HCT116 (cell line): ENCODE measurements at places on chromosomes 4 and X.

DNA sequence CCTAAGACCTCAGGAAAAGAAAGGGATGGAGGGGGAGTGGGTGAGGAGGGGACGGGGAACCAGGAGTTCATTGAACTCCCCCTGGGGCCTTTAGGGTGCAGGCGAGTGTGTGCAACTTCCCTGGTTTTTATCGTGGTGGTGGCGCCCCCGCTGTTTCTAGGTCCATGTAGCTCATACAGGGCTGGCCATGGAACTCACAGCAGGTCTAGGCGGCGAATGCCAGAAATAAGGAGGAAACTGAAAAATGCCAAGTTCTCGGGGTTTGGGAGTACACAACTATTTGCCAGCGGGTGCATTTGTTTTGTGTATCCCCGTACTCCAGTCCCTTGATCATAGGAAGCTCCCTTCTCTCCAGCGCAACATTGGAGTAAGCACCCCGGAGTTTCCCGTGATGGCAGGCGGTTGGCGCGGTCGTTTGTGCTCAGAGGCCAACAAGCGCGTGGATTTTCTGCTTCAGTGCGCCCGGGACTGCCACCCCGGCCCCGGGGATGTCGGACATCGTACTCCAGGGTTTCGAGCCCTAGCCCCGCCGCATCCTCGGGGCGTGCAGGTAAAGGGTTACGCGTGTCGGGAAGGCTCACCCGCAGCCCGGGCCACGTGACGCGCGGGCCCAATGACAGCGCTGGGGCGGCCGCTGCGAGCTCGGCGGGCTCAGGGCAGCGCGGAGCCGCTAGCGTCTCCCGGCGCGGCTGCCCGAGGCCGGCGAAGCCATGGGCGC, 208.9 kb downstream of the NWD2 start:
- no peak for DNase-seq

GRCh38 chr4:169988252-169988651, 37.9 kb downstream of the MFAP3L start:
- DNase-seq = no peak

- DNase-seq = no peak
Observed at GRCh38 chr4:169241464-169241863, 29.3 kb downstream of the SH3RF1 start.

- no peak for DNase-seq
Observed at GRCh38 chr4:13711233-13711785, 83.8 kb upstream of the BOD1L1 start.

DNA sequence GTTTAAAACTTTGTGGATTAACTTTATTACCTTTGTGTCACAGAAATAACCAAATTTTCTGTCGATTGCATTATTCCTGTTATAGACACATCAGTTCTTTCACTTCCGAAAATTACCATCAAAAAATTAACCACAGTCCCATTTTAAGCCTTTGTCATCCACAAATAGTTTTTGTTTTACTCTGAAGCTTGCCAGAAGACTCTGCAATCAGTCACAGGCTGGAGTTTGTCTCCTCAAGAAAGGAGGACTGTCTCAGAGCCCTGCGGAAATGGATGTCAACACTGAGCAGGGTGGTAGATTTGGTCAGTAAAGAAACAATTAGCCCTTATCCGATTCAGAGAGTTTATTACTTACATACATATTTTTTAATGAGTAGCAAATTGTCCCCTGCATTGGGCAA, 20.1 kb upstream of the TCEAL4 start:
- no peak for DNase-seq

DNA sequence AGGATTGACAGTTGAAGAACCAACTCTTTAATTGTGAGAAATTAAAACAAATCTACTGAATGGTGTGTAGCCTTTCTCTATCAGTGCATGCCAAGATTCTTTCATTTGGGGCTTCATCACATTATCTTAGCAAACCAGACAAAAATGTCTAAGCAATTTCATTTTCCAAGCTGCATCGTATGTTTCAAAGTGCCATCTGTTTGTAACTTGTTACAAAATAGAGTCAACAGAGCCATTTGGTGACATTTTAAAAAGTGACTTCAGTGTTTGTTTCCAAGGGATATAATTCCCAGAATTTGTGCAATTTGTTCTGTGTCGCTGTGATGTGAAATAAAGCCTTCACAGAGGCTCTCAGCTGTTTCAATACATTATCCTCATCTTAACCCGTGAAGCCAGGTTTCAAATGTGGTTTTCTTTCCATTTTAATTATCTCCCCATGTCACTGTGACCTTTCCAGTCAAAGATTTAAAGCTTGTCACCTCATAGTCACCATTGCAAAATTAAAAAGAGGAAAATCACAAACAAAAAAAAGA, 46.0 kb upstream of the C1QTNF7 start:
- DNase-seq = no peak
